Mammary epithelial cell (primary cell): ENCODE measurements at places on chromosomes 1 and 21. TPM values are rescaled to one million over a fixed set of nuclear protein-coding genes. Genes with fewer than 3 reads are reported as not detected.
A peak's percentile ranks its signal among the peaks of the same experiment; 100 is the strongest.

PRKCZ gene
- total RNA-seq = 39.2 and 42.2 TPM in 2 replicates

OR6N1 gene
- total RNA-seq = not detected in 2 replicates

ELK4 gene
- total RNA-seq = 38.6 and 60.0 TPM in 2 replicates

GRCh38 chr1:111274653-111275052 is 16.0 kb upstream of the CHIA start:
- DNase-seq = peak; percentile 11

- no peak for DNase-seq
Observed at GRCh38 chr1:183734543-183735036, 70.3 kb upstream of the RGL1 start.

- no peak for DNase-seq
Observed at GRCh38 chr1:51523931-51524330, 4.9 kb upstream of the EPS15 start.
